SK-N-SH treated with all-trans-retinoic acid at 6 μM for 48 hours (cell line): ENCODE measurements at places on chromosomes 3 and 15.
A peak's percentile ranks its signal among the peaks of the same experiment; 100 is the strongest.

- ATAC-seq, result no peak
Measured at GRCh38 chr3:179710079-179710478, 57.2 kb downstream of the USP13 start.

GRCh38 chr3:127780536-127781400 is 41.5 kb downstream of the MGLL start:
- ATAC-seq, result no peak; the same call in 2 of the 3 replicates

DNA sequence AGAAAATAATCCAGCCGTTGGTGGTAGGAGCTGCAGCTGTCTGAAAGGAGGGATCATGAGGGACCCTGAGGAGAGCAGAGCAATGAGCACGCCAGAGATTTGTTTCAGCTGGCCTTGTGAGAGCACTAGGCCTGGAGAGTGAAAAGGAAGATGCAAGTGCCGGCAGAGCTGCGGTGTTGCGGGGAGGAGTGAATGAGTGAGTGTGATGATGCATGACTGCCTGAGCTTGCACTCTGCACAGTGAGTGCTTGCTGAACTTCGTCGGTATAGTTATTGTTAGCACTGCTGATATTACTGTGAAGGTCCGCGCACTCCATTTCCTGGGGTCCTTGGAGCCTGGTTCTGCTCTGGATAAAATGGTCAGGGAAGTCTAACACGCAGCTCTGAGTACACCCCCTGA is 23.2 kb downstream of the EIF1B start:
- ATAC-seq, result no peak

GRCh38 chr15:28969511-28970085 is 83.8 kb downstream of the APBA2 start:
- ATAC-seq, result no peak

DNA sequence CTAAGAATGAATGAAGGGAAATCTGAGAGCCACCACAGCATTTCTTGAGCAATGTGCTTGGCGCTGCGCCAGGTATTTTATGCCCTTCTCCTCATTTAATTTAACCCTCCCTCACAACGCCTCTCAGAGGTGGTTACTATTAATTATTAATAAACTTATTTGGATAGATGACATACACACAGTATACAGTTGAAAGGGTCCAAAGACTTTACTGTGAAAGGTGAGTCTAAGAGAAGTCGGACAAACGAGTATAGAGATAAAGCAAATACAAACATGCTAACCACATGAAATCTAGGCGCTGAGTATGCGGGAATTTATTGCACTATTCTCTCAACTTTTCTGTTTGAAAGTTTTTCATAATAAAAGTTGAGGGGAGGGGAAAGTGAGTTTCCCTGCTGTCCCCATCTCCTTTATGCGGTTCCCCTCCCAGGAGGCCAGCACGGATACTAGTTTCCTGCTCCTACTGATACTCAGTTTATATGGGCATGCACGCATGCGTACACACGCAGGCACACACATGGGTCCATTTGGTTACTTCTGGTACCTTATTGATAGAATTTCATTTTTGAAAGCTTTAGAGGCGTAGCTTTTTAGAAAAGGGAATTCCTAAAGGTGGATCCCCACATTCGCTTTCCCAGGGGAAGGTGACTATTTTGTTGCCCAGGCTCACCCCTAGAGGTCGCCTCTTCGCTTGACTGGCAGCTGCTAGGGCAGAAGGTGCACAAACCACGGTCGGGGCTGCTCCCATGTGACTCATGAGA is 28.5 kb upstream of the KCTD6 start:
- peak; percentile 99 for ATAC-seq

DNA sequence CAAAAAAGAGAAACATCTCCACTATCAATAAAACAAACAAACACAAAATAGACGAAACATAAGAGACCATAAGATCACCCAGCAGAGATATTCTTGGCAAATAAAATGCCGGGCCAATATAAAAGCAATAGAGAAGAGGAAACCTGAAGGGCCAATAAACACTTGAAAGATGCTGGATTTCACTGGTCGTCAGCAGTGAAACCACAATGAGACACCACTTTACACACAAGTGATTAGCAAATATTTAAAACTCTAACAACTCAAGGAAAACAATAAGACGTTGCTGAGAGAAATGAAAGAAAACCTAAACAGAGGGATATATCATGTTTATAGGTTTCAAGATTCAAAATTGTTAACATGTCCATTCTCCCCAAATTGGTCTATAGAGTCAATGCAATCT is 148.5 kb downstream of the WDR76 start:
- ATAC-seq, result no peak

- no peak for ATAC-seq
Measured at GRCh38 chr3:171796625-171797264, 13.5 kb downstream of the PLD1 start.

- ATAC-seq, result peak; percentile 93
Measured at GRCh38 chr15:99424978-99425656, 140.7 kb upstream of the MEF2A start.

- ATAC-seq, result no peak
Measured at GRCh38 chr15:45594835-45595530, 7.8 kb downstream of the BLOC1S6 start.

DNA sequence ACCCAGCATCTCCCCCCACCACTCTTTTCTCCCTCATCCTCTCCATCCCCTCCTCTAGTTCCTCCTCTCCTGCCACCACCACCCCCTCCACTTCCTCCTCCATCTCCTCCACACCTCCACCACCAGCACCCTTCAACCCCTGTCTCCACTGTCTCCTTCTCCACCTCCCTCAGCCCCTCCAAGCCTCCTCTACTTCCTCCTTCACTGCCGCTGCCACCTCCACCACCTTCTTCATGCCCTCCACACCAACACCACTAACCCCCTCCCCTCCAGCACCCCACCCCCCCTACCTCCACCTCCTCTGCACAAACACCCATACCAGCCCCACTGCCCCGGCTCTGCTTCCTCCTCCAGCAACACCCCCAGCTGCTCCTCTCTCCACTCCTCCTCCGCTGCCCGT is 88.0 kb downstream of the HES1 start:
- ATAC-seq, result no peak

- ATAC-seq, result no peak
Measured at GRCh38 chr15:97961067-97961954, 808 bp downstream of the ARRDC4 start.
